ENCODE measurements at places on chromosomes 12 and 14. TPM values are rescaled to one million over a fixed set of nuclear protein-coding genes. Genes with fewer than 3 reads are reported as not detected.

Gene ANO4
- total RNA-seq: not detected

Gene SRRM4
- not detected for total RNA-seq

Gene TMEM117
- 2.3 TPM for total RNA-seq

Gene FAM234B
- 4.8 TPM for total RNA-seq

Gene KCNA5
- total RNA-seq: not detected

Gene GPN3
- total RNA-seq: 31.2 TPM

Gene DPY19L2
- 1.6 TPM for total RNA-seq

Gene HOXC11
- 0.70 TPM for total RNA-seq

Gene CCDC175
- not detected for total RNA-seq

Gene KCNK13
- total RNA-seq: 0.18 TPM

Gene RNFT2
- 2.9 TPM for total RNA-seq

Gene P2RX7
- total RNA-seq: not detected

Gene KRT73
- not detected for total RNA-seq

Gene KLRF2
- not detected for total RNA-seq

Gene HOXC4
- 2.4 TPM for total RNA-seq

Gene STAT2
- total RNA-seq: 10.9 TPM

Data from A549 treated with dexamethasone at 1 μM for 4 hours (cell line).